ENCODE measurements at places on chromosomes 5 and 9. TPM values are rescaled to one million over a fixed set of nuclear protein-coding genes. Genes with fewer than 3 reads are reported as not detected.

The MLANA gene
- not detected for total RNA-seq

The WNK2 gene
- 3.1 TPM for total RNA-seq

The IL9 gene
- total RNA-seq, result not detected

The FOXD4L4 gene
- total RNA-seq, result 0.13 TPM

The PCDHGA11 gene
- not detected for total RNA-seq

The KCNV2 gene
- total RNA-seq, result not detected

The EPB41L4A gene
- 1.7 TPM for total RNA-seq

The ADRA1B gene
- total RNA-seq, result 19.1 TPM

The SLC6A3 gene
- total RNA-seq, result 0.37 TPM

The GMCL2 gene
- not detected for total RNA-seq

The GPR151 gene
- not detected for total RNA-seq

The ELAVL2 gene
- total RNA-seq, result not detected

The FYB1 gene
- 9.7 TPM for total RNA-seq

The FAM13B gene
- total RNA-seq, result 11.5 TPM

The PCDH12 gene
- not detected for total RNA-seq

The LRRC70 gene
- total RNA-seq, result not detected
